Hematopoietic multipotent progenitor cell treated with erythropoietin and hydrocortisone succinate and interleukin-3 and kit ligand, for 15 days (in vitro differentiated cells): ENCODE measurements at places on chromosomes 1 and 21.

DNA sequence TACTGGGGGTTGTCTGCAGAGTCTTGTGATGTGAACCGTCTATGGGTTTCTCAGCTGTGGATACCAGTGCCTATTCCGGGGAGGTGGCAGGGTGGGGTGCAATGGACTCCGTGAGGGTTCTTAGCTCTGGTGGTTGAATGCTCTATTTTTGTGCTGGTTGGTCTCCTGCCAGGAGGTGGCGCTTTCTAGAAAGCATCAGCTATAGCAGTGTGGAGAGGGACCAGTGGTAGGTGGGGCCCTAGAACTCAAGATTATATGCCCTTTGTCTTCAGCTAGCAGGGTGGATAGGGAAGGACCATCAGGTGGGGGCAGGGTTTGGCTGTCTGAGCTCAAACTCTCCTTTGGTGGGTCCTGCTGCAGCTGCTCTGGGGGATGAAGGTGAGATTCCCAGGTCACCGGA, 127.3 kb upstream of the PLD5 start:
- DNase-seq: no peak

- no peak for DNase-seq
Observed at GRCh38 chr1:203369666-203370065, 18.7 kb upstream of the FMOD start.

DNA sequence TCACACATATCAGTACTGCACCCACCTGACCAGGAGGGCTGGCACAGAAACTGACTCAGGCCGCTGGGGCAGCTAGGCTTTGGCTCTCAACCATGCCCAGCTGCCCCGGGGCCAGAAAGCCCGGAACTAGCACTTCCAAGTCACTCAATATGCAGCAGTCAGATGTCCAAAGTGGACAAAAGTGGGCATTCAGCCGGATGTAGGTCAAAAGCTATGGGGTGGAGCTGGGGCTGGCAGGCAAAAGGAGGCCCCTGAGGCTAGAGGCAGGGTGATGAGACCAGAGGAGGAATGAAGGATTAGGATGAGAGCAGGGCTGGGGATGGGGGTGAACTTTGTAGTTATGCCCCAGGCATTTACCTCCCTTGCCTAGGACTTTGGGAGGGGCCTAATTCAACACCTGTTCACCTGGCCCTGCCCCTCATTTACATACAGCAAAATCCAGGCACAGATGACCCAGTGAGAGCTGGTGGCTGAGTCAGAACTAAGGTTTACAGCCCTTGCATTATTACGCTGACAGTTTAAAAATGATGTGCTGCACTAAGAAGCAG, 30.7 kb upstream of the EDN2 start:
- DNase-seq: no peak

GRCh38 chr1:88063605-88064004, 620.5 kb upstream of the PKN2 start:
- DNase-seq: no peak

- DNase-seq: peak; percentile 46
Observed at GRCh38 chr1:219837274-219837993, 90.9 kb downstream of the SLC30A10 start.

- no peak for DNase-seq
Observed at GRCh38 chr21:35342440-35342839, 293.3 kb upstream of the RUNX1 start.

DNA sequence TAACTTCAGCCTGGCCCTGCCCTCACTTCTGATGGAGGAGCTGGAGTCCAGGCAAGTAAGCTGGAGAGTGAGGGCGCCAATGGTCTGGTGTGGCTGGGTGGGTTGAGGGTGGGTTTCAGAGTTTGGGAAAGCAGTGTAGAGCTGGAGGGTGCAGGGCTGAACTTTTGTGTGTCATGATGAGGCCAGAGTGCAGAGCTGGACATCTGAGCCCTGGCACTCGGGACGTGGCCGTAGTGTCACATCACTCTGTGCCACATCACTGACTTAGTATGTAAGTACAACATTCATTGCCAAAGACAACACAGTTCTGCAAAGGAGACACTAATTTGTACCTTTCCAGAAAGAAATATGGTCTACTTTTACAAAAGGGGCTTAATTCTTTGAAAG, 15.8 kb downstream of the SPATA46 start:
- no peak for DNase-seq

DNA sequence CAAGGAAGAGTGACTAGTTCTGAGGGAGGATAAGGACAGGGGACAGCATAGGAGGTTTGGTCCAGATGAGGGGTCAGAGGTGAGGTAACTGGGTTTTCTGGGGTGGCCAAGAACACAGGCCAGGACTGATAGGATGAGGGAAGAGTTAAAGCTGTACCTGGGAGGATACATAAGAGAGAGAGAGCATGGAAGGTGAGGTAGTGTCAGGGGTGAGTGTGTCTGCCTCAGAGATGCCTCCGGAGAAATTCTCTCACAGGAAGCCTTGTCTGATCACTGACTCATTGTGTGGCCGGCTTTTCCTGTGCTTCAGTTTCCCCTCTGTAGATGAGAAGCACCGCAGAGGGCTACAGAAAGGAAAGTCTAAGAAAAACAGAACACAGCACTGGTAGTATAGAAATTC, 40.2 kb downstream of the FASLG start:
- DNase-seq: no peak
